ENCODE measurements at places on chromosomes 5 and 9. TPM values are rescaled to one million over a fixed set of nuclear protein-coding genes. Genes with fewer than 3 reads are reported as not detected.

The RFESD gene
- 1.7 TPM for total RNA-seq

DNA sequence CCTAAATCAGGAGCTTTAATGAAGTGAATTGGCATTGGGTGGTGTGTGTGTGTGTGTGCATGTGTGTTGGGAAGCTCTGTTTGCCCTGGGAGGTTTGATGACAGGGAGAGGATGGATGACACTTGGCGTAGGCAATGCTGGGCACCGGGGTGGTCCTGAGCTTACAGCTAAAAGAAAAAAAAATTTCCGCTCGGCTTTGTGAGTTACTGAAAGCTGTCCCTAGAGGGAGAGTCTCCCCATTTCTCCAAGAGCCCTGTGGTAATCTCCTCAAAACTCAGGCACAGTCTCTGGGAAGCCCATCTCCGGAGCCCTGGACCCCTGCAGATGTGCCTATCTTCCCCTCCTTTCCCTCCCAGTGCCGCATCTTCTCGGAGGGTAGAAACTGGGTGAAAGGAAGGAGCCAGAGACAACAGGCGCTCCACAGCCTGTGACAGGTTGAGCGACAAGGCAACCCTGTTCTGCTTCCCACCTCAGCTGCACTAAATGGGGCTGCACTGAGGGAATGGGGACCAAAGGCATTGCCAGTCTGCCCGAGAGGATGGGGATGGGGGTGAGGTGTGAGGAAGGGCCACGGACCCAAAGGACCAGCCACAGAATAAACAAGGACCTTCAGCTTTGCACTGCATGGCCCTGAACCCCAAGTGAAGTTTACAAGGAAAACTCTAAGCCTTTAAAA is 35.8 kb upstream of the TIFAB start:
- peak overlapping the region; percentile 49 for H3K4me3 ChIP-seq
- DNase-seq = no peak
- no peaks in the 10 kb centered on the region for H3K36me3 ChIP-seq
- no peak overlapping the region for H3K27ac ChIP-seq
- H3K4me1 ChIP-seq = peaks cover 35% of the 10 kb centered on the region
- H3K27me3 ChIP-seq = peaks cover 33% of the 10 kb centered on the region

GRCh38 chr9:101652601-101653175 is 57.9 kb upstream of the PPP3R2 start:
- no peak overlapping the region for H3K27ac ChIP-seq
- DNase-seq = no peak
- H3K36me3 ChIP-seq = no peaks in the 10 kb centered on the region
- no peak overlapping the region for H3K4me3 ChIP-seq
- no peaks in the 10 kb centered on the region for H3K27me3 ChIP-seq
- no peaks in the 10 kb centered on the region for H3K4me1 ChIP-seq

- H3K4me3 ChIP-seq = peak overlapping the region; percentile 23
- H3K27ac ChIP-seq = no peak overlapping the region
- H3K27me3 ChIP-seq = no peaks in the 10 kb centered on the region
- no peaks in the 10 kb centered on the region for H3K36me3 ChIP-seq
These were observed 933.8 kb upstream of the DMAC1 start for GRCh38 chr9:8733131-8733954.

- no peak for DNase-seq
- H3K27ac ChIP-seq = no peak overlapping the region
- H3K27me3 ChIP-seq = no peaks in the 10 kb centered on the region
- H3K4me3 ChIP-seq = no peak overlapping the region
These were observed 60.3 kb upstream of the SLC27A6 start for GRCh38 chr5:128904805-128905567.

GRCh38 chr9:115717298-115717697 is 436.3 kb upstream of the PAPPA start:
- no peaks in the 10 kb centered on the region for H3K27me3 ChIP-seq
- H3K4me1 ChIP-seq = no peaks in the 10 kb centered on the region
- H3K27ac ChIP-seq = no peak overlapping the region

GRCh38 chr5:15600035-15600434 is 100.1 kb downstream of the FBXL7 start:
- no peak overlapping the region for H3K27ac ChIP-seq
- no peak for DNase-seq
- H3K4me1 ChIP-seq = peaks cover 6% of the 10 kb centered on the region
- no peak overlapping the region for H3K4me3 ChIP-seq
- no peaks in the 10 kb centered on the region for H3K27me3 ChIP-seq
- peaks cover 7% of the 10 kb centered on the region for H3K36me3 ChIP-seq

- no peak overlapping the region for H3K4me3 ChIP-seq
- no peak for DNase-seq
- H3K27ac ChIP-seq = peak overlapping the region; percentile 79
- no peaks in the 10 kb centered on the region for H3K27me3 ChIP-seq
These were observed 22.1 kb downstream of the WNK2 start for GRCh38 chr9:93205896-93206575.

The NSG2 gene
- total RNA-seq = 5.4 TPM

The SLC25A2 gene
- not detected for total RNA-seq

- no peak overlapping the region for H3K4me3 ChIP-seq
- H3K27me3 ChIP-seq = no peaks in the 10 kb centered on the region
- H3K36me3 ChIP-seq = no peaks in the 10 kb centered on the region
- H3K27ac ChIP-seq = no peak overlapping the region
- no peaks in the 10 kb centered on the region for H3K4me1 ChIP-seq
These were observed 33.2 kb upstream of the C5orf46 start for GRCh38 chr5:147939431-147940114.

The HTR1A gene
- not detected for total RNA-seq

The CDC20B gene
- not detected for total RNA-seq

GRCh38 chr9:72155301-72155700 is 6.1 kb downstream of the GDA start:
- no peak for DNase-seq
- H3K4me3 ChIP-seq = no peak overlapping the region
- H3K4me1 ChIP-seq = no peaks in the 10 kb centered on the region
- no peaks in the 10 kb centered on the region for H3K36me3 ChIP-seq
- H3K27ac ChIP-seq = no peak overlapping the region
- no peaks in the 10 kb centered on the region for H3K27me3 ChIP-seq
